ENCODE measurements at places on chromosomes 1 and 21.

- no peak for DNase-seq
Measured at GRCh38 chr1:187203257-187203656, 374.5 kb downstream of the PLA2G4A start.

- DNase-seq = no peak
Measured at GRCh38 chr1:215526147-215526845, 40.8 kb upstream of the KCTD3 start.

- no peak for DNase-seq
Measured at GRCh38 chr1:229880271-229881170, 186.5 kb upstream of the GALNT2 start.

DNA sequence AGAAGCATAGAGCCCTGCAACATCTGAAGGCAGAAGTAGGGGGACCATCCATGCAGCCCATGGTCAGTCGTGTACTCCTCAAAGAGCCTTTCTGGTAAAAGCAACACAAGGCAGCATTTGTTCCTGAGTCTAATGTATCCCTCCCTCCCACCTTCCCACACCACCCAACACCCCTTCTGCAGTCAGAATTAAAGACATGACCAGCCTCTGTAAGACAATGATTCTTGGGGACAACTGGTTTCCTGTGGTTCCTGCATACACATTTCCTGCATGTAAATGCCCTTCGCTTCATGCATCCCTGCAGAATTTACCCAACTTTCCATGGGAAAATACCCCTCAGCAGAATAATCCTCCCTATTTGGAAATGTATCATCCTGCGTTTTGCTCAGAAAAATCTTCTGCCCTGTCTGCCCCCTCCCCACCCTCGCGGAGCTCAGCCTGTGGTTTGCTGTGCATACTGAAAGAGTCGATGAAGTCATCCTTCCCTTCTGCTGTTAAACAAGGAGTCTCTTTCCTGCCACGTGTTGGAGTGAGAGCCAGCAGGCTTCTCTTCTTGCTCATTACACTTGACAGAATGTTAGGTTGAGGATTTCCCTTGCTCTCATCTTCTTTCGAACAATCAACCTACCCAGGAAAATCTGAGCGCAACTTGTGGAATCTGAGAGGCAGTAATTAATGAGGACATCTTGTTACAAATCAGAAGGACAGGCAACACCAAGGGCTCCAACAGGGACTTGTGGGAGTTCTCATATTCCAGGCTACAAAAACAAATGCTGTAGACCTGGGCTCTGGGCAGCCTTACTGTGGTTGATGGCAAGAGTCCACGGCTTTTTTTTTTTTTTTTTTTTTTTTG, 4.7 kb downstream of the TNN start:
- peak; percentile 14 for DNase-seq

- DNase-seq = no peak
Measured at GRCh38 chr1:100130552-100131077, 2.1 kb downstream of the SASS6 start.

- DNase-seq = no peak
Measured at GRCh38 chr1:38589036-38589435, 270.5 kb downstream of the RRAGC start.

DNA sequence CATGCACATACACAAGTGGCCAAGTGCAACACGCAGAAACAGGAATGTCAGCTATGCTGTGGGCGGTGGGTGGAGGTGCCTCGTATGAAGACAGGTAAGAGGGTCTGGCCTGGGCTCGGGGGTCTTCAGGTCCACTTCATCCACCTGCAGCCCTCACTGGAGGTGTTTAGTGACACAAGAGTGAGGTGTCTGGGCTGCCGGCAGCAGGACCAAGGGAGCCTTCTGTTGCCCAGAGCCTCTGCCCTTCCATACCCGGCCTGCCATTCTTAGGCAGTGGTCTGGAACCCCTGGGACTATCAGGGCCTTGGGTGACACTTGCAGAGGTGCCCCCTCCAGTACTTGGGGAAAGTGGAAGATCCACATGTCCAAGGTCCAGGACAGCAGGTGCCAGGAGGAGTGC, 21.7 kb upstream of the ACTRT2 start:
- DNase-seq = no peak

DNA sequence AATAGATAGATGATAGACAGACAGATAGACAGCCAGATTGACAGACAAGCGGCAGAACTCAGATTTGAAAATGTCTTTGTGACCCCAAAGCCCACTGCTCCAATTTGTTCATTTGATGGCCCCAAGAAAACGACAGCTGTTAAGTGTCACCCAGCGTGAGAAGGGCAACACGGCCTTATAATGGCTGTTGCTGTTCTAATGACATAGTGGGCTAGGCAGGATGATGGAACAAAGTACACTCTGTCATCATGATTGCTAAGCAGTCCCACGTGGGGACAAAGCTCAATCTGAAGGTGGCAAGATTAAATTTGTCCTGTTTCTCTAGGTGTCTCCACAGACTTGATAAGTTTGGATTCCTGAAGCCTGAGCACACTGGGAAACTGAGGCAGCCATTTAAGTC, 112.9 kb downstream of the DAB1 start:
- DNase-seq = no peak

GRCh38 chr1:21114431-21114830, 62.3 kb downstream of the EIF4G3 start:
- DNase-seq = no peak

GRCh38 chr21:33024201-33025103, 1.3 kb upstream of the OLIG2 start:
- DNase-seq = no peak

GRCh38 chr1:152148051-152148450, 11.0 kb downstream of the RPTN start:
- no peak for DNase-seq

- DNase-seq = no peak
Measured at GRCh38 chr1:59017501-59018231, 233.8 kb upstream of the JUN start.

DNA sequence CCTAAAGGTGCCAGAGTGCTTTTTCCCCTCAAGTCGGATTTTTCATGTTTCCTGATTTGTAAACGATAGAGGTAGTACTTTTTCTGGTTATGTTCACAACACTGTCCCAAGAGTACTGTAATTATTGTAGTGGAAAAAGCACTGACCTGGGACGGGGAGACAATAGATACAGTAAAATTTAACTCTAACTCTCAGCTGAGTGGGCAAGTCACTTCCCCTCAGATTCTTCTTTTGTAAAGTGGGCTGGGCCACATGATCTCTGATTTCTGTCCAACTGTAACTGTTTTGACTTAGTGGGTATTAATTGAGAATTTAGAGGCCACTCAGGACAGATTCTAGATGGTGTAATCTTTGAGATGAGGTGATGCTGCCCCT, 19.1 kb downstream of the MARCKSL1 start:
- no peak for DNase-seq

DNA sequence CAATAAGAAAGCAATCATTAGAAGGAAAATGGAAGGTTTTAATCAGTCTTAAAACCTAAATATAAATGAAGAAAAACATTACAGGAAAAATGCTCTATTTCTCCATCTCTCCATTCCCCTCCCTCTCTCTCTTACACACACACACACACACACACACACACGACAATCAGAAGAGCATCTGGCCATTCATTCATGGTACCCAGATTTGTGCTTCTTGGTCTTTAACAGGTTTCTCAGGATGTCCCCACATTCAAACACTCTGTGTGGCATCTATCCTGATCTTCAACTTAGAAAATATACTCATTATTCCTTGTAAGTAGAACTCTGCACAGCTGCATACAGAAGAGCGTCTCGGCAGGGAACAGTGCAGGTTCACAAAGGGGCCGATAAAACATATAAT, 779 bp downstream of the LRRC40 start:
- no peak for DNase-seq

GRCh38 chr1:215104283-215104682, 21.7 kb downstream of the KCNK2 start:
- no peak for DNase-seq

- no peak for DNase-seq
Measured at GRCh38 chr1:154729031-154729442, 121.1 kb upstream of the ADAR start.

DNA sequence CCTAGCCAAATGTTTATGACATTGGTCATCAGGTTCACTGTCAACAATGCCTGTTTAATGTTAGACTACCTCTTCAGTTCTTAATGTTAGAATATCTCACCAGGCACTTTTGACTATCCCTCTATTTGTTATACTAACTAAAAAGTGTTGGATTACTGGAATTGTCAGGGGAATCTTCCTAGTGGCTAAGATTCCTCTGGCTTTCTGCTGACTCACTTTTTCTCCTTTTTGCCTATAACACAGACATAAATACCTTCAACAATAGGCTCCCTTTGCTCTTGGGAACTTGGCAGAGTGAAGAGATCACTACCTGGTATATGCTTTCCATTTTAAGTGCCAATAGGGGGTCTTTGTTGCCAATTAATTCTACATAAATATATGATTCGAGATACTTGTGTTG, 68.5 kb downstream of the TMEM200B start:
- DNase-seq = no peak

DNA sequence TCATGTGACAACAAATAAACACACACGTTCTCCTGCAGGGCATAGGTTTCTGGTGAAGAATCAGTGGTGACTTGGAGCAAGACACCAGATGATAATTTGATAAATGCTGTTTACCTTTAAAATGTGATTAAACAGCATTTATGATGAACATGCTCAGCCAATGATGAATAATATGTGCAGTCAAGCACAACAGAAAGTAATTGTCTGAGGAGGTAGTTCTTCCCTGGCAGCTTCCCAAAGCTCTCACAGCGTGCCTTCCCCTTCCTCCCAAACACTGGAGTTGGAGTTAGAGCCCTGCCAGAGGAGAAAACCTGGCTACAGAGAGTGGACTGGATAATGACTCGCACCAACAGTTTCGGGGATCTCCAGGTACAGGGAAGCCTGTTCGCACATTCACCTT, 463.5 kb downstream of the SMYD3 start:
- DNase-seq = no peak

GRCh38 chr1:158045639-158046038, 52.2 kb downstream of the KIRREL1 start:
- DNase-seq = no peak

DNA sequence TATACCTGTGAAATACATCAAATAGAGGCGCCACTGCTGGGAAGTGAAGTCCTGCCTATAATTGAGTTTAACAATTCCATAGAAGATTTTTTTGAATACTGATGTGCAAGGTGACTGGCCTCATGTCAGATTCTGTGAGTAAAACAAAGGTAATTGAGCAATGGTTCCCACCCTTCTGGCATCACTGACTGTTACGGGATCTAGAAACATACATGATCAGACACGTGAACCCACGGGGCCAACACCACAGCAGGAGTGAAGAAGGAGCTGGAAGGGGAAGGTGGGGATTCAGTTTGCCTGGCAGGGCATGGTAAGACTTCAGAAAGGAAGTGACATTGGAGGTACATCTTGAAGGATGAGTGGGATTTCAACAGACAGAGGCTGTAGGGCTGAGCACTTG, 270.2 kb downstream of the DISC1 start:
- DNase-seq = no peak

GRCh38 chr21:45818276-45818903, 163.2 kb upstream of the COL6A1 start:
- DNase-seq = no peak

GRCh38 chr1:33653226-33653625, 180.8 kb downstream of the ZSCAN20 start:
- no peak for DNase-seq

- no peak for DNase-seq
Measured at GRCh38 chr1:168473126-168473525, 70.7 kb downstream of the XCL2 start.

DNA sequence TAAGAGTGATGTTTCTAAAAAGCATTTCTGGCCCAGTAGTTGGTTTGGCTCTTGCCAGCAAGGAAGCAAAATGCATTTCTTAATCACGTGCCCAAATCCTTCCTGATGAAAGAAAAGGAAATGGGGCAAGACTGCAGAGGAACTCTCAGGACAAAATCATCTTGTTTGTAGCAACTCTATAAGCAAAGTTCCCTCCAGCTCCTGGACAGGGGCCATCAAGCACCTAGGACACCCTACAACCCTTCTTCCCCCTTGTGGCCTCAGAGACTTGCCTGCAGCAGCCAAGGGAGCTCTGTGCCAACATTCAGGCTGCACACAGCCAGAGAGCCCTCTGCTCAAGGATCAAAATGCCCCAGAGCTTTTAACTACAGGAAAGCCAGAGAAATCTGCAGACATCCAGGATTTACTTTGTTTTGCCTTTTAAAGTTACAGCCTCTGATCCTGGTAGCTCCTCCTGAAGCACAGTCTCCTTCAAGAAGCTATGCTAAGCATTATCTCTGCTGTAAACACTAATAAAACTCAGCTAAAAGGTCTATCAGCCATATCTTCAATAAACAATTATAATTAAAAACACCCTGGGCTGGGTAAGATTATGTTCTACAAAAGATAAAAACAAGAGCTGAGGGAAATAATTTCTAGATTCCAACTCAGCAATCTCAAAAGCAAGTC, 105.0 kb downstream of the KIAA0319L start:
- DNase-seq = no peak

DNA sequence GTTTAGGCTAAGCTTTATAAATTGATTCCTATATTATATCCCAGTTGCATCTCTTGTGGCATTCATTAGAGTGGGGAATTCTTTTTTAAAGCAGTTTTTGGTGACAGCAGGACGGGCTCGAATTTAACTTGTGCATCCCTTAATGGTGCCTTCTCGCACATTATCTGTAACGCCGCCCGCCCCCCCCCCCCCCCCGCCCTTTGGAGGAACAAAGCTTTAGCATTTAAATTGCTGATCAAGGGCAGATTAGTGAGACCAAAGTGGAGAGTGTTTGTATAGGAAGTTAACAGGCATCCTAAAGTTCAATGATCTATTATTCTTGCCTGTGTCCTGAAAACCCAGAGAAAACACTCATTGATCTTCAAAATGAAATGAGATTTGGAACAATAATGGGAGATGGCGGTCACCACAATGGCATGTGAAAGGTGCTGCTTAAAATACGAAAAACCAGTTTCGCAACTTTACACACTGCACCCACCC, 2.2 kb downstream of the LMO4 start:
- DNase-seq = no peak

DNA sequence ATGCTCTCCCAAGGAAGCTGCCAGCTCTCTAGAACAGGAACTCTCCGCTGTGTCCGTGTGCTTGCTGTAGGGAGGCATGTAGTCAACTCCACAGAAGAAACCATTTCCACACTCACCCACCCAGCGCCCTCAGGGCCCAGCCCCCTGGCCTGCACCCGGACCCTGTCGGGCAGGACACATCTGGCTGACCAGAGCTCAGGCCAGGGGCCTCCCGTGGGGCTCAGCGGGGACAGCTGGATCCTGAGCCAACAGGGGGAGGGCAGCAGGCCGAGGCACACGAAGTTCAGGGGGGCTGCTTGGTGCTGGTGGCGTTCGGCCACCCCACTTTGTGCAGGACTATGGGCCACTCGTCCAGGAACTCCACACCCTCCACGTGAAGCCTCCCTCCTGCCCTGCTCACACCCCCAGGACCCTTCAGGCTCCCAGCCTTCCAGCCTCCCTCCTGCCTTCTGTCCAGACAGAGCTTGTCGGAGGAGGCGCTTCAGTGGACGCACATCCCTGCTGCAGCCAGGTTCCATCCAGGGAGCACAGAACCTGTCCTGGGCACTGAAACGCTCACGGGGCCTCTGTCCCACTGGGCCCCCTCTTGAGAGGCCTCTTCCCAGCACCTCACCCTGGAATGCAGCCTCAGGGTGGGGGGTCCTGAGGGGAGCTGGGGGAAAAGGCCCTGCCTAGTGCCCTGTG, 15.0 kb upstream of the FAAP20 start:
- no peak for DNase-seq

All from stimulated activated CD4-positive, alpha-beta T cell treated with anti-CD3 and anti-CD28 coated beads, Interleukin-4, amount 100 ng/mL, for 48 hours (primary cell).